MCF 10A (cell line): ENCODE measurements at places on chromosomes 5 and 9. TPM values are rescaled to one million over a fixed set of nuclear protein-coding genes. Genes with fewer than 3 reads are reported as not detected.

Gene KIF24
- total RNA-seq = 3.3 and 3.5 TPM in 2 replicates

Gene SGCD
- total RNA-seq = 0.14 TPM in 1 of 2 replicates, not detected in the other

Gene UBE2B
- 178 and 186 TPM in 2 replicates for total RNA-seq

Gene FYB1
- 0.12 and 0.32 TPM in 2 replicates for total RNA-seq

Gene SLC45A2
- total RNA-seq = not detected in 2 replicates

Gene ADAMTSL2
- not detected in 2 replicates for total RNA-seq

Gene TRAF2
- 10.7 and 14.1 TPM in 2 replicates for total RNA-seq

Gene PCDHB10
- total RNA-seq = 1.2 and 1.4 TPM in 2 replicates

Gene CAMK2A
- total RNA-seq = not detected in 2 replicates

Gene AIF1L
- 2.6 and 4.1 TPM in 2 replicates for total RNA-seq

Gene SPATA31A3
- not detected in 2 replicates for total RNA-seq

Gene HRH2
- not detected in 2 replicates for total RNA-seq

Gene PLAC8L1
- 2.5 and 3.0 TPM in 2 replicates for total RNA-seq

Gene WNT8A
- not detected in 2 replicates for total RNA-seq

Gene MAMDC2
- total RNA-seq = not detected in 2 replicates

Gene AFAP1L1
- 4.8 TPM in 2 replicates for total RNA-seq

Gene AHRR
- total RNA-seq = 3.2 and 3.3 TPM in 2 replicates

Gene ORM2
- total RNA-seq = not detected in 2 replicates

Gene PCDHGA9
- 0.89 and 1.3 TPM in 2 replicates for total RNA-seq

Gene DOCK2
- total RNA-seq = 0.39 and 0.42 TPM in 2 replicates

Gene CATSPER3
- 0.91 and 1.9 TPM in 2 replicates for total RNA-seq

Gene CER1
- not detected in 2 replicates for total RNA-seq

Gene SPDL1
- 40.6 and 51.3 TPM in 2 replicates for total RNA-seq

Gene SLC2A8
- total RNA-seq = 13.7 and 14.0 TPM in 2 replicates

Gene LECT2
- total RNA-seq = not detected in 2 replicates

Gene TLX3
- not detected in 2 replicates for total RNA-seq

Gene NR4A3
- 0.16 and 0.25 TPM in 2 replicates for total RNA-seq

Gene SNX18
- total RNA-seq = 8.7 and 10.0 TPM in 2 replicates

Gene FOXI1
- not detected in 2 replicates for total RNA-seq

Gene REEP2
- 0.77 and 0.81 TPM in 2 replicates for total RNA-seq

Gene NDOR1
- total RNA-seq = 16.6 and 18.0 TPM in 2 replicates

Gene CAST
- 351 and 393 TPM in 2 replicates for total RNA-seq

Gene HAPLN1
- total RNA-seq = not detected in 2 replicates
